Tibial nerve (tissue), 4 donors: ENCODE measurements at places on chromosomes 16 and 17.

DNA sequence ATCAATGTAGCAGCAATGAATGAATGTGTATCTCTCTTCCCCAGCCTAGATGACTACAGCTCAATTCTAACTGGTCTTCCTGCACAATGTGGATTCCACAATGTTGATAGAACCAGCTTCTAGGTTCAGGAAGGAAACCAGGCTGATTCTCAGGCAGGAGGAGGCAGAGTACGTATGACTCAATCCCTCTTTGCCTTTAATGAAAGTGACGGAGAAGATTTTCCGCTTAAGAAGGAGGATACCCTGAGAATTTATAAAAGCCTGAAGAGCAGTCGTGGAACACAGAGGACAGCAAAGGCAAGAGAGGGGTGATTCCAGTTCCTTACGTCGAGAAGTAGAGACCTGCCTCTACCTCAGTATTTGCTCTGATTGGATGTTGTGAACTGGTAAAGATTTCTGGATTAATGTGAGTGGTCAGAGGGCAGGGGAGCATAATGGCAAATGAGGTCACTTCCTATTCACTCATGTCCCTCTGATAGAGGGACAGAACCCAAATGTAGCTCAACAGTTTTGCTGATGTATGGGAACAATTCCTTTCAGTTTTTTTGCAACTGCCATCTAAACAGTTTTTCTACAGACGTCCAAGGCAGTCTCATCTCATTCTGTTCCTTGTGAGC, 15.0 kb upstream of the SLC16A11 start:
- no peak overlapping the region for H3K4me3 ChIP-seq
- H3K27ac ChIP-seq = no peak overlapping the region
- no peak for DNase-seq
- H3K27me3 ChIP-seq = no peaks in the 10 kb centered on the region
- H3K4me1 ChIP-seq = no peaks in the 10 kb centered on the region

- H3K4me3 ChIP-seq = no peak overlapping the region
- no peak for DNase-seq
- no peaks in the 10 kb centered on the region for H3K27me3 ChIP-seq
- H3K4me1 ChIP-seq = no peaks in the 10 kb centered on the region
Measured at GRCh38 chr17:38617074-38617860, 11.5 kb upstream of the SRCIN1 start.

DNA sequence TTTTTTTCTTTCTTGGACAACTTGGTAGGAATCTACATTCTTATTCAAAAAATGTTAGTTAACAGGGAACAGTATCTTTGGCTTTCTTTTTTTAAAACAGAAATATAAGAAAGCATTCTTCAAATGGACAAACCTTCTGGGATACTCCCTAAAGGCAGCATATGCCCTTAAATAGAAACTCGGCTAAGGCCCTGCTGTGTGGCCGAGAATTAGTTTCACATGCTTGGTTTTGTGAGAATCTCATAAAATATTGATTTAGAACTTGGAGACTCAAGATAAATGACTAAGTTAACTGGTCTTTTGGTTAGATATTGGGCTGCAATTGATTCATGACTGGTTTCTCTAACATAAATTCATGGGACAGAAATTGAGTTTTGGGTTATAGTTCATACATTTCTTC, 359.9 kb upstream of the XYLT1 start:
- H3K27ac ChIP-seq = no peak overlapping the region
- H3K4me3 ChIP-seq = no peak overlapping the region

DNA sequence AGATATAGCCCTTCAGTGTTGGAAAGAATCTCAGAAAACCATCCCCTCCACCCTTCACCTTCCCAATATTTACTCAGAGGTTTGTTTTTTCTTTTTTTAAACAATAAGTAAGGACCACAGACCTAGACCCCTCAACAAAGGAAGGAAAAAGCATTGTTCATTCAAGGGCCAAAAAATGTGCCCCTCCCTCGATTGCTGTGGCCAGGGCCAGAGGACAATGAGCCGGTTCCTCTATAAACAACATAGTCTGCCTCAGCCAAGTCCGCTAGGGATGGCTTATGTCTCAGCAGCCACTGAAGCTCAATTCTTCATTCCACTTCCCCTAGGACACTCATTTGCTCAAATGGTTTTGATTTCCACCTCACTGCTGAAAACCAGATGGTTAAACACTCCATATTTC, 24.0 kb downstream of the TRIM16 start:
- no peak for DNase-seq
- H3K4me3 ChIP-seq = no peak overlapping the region
- no peaks in the 10 kb centered on the region for H3K4me1 ChIP-seq
- H3K27ac ChIP-seq = no peak overlapping the region
- H3K36me3 ChIP-seq = no peaks in the 10 kb centered on the region
- H3K27me3 ChIP-seq = no peaks in the 10 kb centered on the region

DNA sequence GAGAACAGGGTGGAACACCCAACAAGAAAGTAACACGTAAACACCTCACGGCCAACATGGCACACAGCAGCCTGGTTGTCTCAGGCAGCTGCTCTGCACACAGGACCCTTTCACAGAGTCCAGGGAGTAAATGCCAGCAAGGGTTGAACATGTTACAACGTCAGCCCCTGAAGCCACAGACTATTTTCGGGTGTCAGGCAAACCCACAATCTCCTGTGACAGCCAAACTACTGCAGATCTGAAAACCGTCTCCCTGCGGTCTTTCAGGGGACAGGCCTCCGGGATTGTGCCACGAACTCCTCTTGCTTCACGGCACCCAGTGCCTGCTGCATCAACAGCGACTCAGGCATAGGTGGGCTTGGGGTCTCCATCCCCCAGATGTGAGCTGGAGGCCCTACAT, 127.7 kb downstream of the XYLT1 start:
- H3K27ac ChIP-seq = peak overlapping the region; percentile 18
- no peaks in the 10 kb centered on the region for H3K27me3 ChIP-seq
- H3K4me3 ChIP-seq = no peak overlapping the region
- DNase-seq = no peak
- no peaks in the 10 kb centered on the region for H3K4me1 ChIP-seq
- H3K36me3 ChIP-seq = no peaks in the 10 kb centered on the region

DNA sequence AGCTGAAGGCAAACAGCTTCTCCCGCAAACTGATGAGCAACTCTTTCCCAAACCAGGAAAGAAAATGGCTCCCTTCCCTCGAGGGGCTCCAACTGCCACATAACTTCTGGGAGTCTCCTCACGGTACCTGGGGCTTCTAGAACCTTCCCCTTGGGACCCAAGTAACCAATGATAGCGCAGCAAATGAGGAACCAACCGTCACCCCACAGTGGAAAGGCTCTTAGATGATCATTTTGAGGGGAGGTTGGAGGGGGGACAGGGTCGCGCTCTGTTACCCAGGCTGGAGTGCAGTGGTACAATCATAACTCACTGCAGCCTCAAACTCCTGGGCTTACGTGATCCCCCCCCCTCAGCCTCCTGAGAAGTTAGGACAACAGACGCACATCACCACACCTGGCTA, at the start of gene DNAH17:
Gene DNAH17 (minus strand): TSS at position 101 of the 400 bp plus-strand sequence. CDS start 2,339 bp downstream, outside the sequence.
- H3K4me1 ChIP-seq = no peaks in the 10 kb centered on the region
- H3K36me3 ChIP-seq = no peaks in the 10 kb centered on the region
- H3K27me3 ChIP-seq = peaks cover 4% of the 10 kb centered on the region
- H3K4me3 ChIP-seq = no peak within 1 kb of the TSS

DNA sequence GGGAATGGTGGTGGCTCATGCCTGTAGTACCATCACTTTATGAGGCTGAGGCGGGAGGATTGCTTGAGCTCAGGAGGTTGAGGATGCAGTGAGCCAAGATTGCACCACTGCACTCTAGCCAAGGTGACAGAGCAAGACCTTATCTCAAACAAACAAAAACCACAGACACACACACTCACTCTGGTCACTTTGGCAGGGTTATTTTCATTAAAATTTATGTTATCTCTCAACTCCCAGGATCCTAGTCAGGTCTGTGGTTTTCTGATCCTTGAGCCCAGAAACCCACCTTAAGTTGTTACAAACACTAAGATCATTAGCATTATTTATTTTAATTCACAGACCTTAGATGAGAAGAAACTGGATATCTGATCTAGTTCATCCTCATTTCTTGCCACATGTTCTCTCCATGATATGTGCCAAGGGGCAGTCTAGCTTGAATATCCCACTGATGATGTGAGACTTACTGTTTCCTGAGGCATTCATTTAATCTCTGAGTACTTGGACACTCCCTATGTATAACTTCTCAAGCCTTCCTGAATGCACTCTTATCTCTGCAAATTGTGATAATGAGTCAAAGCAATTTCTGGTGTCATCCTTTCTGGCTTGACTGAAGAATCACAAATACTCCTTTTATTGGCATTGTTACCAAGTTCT, 9.6 kb downstream of the ABHD15 start:
- H3K4me3 ChIP-seq = no peak overlapping the region
- H3K27ac ChIP-seq = no peak overlapping the region
- H3K27me3 ChIP-seq = no peaks in the 10 kb centered on the region

DNA sequence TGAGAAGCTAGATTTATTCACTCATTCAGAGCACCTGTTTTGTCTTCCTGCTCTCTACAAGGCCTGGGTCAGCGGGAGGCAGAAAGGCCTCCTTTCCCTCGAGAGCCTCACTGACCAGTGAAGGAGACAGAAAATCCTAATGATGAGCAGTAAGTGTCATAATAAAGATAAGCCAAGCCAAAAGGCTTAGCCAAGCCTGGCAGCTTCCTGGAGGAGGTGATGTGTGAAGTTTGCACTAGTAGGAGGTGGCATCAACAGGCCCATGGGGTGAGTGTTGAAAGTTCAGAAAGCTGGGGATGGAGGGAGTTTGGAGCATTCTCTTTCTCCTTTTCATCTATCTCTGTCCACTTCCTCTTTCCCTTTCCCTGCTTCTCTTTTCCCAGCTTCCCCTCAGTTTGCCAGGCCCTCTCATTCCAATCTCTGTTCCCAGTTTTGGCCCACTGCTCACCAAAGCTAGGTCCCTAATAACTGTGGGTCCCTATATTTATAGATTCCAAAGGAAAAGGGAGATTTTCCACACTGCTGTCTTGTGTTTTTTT, 16.5 kb upstream of the SPNS3 start:
- H3K27me3 ChIP-seq = no peaks in the 10 kb centered on the region
- no peak for DNase-seq
- no peaks in the 10 kb centered on the region for H3K36me3 ChIP-seq
- H3K27ac ChIP-seq = no peak overlapping the region
- no peaks in the 10 kb centered on the region for H3K4me1 ChIP-seq

DNA sequence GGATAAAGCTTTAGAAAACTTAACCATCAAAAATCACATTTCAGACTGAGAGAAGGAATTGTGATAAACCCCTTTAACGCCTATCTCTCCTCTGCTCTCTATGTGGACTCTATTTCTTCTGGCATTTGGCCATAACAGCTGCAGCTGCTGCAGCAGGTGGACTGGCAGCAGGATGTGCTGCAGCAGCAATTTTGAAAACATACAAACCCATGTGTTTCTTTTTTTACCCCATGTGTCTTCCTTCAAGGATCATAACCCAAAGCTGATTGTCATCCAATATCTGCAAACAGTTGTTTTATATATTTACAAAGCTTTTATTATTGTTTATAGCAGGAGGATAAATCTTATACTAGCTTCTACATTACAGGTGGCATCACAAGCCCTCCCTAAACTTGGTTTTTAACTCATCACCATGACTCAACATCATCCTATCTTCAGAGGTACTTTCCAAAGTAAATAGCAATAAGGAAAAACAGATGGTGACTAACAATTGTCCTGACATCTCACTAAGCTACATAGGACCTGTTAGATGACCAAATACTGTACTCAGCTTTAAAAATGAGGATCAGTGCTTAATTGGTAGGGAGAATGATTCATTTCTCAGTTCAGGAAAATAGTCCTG, 14.5 kb upstream of the KRTAP9-2 start:
- no peaks in the 10 kb centered on the region for H3K4me1 ChIP-seq
- no peak for DNase-seq
- H3K27me3 ChIP-seq = no peaks in the 10 kb centered on the region

DNA sequence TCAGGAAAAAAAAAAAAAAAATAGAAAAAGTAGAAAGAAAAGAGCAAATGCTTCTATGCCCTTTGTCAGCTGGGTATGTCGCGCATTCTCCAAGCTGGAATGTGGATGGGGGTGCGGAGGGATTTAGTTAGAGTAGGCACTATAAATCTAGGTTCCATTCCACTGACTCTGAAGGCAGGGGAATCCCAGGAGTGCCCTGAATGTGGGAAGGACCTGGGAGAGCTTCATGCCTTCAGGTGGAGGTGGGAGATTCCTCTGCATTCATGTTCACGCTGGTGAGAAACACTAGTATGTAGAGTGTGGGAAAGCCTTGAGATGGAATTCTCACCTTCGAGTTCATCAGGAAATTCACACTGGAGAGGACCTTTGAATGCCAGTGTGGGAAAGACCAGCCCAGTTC, 12.4 kb downstream of the ZNF232 start:
- no peak overlapping the region for H3K4me3 ChIP-seq
- H3K36me3 ChIP-seq = peaks cover 7% of the 10 kb centered on the region
- no peaks in the 10 kb centered on the region for H3K4me1 ChIP-seq
- no peak for DNase-seq

GRCh38 chr16:24119807-24120206, 136.3 kb upstream of the CACNG3 start:
- no peak for DNase-seq
- peaks cover 14% of the 10 kb centered on the region for H3K4me1 ChIP-seq
- no peak overlapping the region for H3K27ac ChIP-seq
- no peaks in the 10 kb centered on the region for H3K36me3 ChIP-seq
- no peak overlapping the region for H3K4me3 ChIP-seq

DNA sequence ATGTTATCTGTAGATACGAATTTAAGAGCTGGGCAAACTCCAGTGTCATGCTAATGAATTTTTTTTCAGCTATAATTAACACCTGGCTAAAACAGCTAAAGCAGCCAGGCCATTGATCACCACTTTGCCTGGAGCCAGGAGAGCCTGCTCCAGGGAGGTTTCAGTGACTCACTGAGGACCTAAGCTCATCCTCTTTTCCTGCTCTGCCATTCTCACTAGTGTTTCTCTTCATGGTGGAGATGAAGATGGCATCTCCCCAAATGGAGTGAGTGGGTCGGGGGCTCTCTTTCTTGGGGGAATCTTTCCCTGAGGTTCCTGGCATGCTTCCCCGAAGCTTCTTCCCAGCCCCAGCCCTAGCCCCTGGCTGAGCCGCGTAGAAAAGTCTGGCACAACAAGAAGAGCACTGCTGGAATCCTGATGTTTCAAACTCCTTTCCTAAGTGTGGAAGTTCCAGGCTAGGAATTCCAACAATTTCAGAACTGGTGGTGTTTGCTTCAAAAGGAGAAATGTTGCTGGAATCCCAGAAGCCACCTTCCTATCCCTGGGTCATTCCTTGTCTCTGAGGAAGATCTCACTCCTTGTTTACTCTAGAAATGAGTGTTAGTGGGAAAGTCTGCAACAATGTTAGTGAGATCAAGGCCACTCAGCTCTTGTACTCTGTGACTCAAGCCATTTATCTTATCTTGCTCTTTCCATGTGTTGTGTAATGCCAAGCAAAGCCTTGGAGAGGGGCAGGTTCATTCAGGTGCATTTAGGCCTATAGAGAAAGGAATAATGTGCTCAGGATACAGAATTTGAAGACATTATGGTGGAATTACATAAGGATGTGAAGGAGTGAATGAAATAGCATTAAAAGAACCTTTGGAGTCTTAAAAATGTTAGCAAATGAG, 26.0 kb upstream of the B4GALNT2 start:
- H3K27me3 ChIP-seq = no peaks in the 10 kb centered on the region
- DNase-seq = no peak
- H3K36me3 ChIP-seq = no peaks in the 10 kb centered on the region
- no peak overlapping the region for H3K4me3 ChIP-seq
- no peaks in the 10 kb centered on the region for H3K4me1 ChIP-seq
- H3K27ac ChIP-seq = no peak overlapping the region

GRCh38 chr17:47665655-47666054, 15.9 kb downstream of the KPNB1 start:
- no peak overlapping the region for H3K4me3 ChIP-seq
- peaks cover 98% of the 10 kb centered on the region for H3K36me3 ChIP-seq
- H3K27ac ChIP-seq = no peak overlapping the region
- H3K27me3 ChIP-seq = no peaks in the 10 kb centered on the region

- H3K36me3 ChIP-seq = no peaks in the 10 kb centered on the region
- no peak overlapping the region for H3K4me3 ChIP-seq
- H3K27ac ChIP-seq = no peak overlapping the region
Measured at GRCh38 chr16:28548306-28548802, 5.4 kb upstream of the SGF29 start.
